NCI-H1694 (cell line): ENCODE measurements at places on chromosomes 1 and 21.
A peak's percentile ranks its signal among the peaks of the same experiment; 100 is the strongest.

DNA sequence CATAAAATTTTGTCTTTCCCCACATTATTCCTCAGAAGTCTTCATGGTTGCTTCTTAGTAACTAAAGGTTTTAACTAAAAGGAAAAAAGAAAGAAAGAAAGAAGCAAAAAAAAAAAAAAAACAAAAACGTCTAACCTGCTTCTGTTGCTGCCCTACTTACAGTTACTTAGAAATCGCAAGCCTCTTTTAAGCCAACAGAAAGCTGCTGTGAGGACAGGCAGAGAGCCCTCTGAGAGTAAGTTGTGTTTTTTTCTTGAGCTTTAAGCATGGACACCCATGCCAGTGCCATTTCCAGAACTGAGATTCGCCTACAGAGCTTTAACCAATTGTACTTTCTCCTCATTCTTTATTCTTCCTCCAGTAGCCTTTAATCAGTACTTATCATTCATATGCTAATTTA lies 25.6 kb upstream of the RGS1 start:
- no peak for DNase-seq

DNA sequence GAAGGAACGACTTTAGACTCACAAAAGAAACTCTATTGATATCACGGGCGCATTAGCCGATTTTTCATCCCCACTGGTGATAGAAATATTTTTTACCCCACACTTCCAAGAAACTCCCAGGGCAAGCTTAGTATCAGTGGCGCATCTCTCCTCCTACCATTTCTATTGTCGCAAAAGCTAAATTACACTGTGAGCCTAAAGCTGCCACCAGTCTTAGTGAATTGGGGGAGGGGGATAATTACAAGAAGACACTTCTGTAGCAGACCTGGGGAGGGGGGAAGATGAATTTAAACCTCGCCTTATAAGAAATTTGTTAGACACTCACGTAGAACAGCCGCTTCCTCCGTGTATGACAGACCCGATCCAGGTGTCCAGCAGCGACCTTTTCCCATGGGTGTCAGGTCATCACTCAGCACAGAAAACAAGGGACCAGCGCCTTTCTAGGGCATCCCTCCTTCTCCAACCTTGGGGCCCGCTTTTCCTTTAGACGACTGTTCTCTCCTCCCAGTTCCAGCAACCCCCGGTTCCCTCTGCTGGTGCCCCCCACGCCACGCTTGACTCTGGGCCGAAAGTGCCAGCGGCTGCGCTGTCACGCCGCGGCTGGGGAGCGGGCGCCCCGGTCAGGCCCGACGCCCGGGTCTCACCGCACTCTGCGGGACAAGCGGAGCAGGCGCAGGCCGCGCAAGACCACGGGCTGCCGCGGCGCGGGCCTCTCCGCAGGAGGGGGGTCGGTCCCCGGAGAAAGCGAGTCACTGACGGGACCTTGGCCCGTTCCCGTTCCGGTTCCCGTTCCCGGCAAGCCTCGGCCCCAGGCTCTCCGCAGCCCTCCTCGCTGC lies 821 bp downstream of the PHC2 start:
- DNase-seq, result no peak

DNA sequence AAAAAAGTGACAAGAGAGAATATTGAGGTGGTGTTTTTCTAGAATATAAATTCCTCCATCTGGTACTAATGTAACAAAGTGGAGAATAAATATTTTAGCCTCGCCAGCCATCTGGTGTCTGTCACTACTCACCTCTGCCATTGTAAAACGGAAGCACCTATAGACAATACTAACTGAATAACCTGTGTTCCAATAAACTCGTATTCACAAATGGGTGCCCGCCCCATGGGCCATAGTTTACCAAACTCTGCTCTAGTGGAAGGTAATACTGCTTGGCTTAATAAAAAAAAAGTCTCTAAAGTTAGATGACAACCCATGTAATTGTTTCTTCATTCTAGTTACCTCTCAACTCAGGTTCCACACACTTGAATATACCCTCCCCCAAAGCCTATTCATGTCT lies 8.1 kb downstream of the MIS18A start:
- DNase-seq, result peak; percentile 12

GRCh38 chr1:183418696-183419095 lies 516 bp upstream of the NMNAT2 start:
- DNase-seq, result no peak

DNA sequence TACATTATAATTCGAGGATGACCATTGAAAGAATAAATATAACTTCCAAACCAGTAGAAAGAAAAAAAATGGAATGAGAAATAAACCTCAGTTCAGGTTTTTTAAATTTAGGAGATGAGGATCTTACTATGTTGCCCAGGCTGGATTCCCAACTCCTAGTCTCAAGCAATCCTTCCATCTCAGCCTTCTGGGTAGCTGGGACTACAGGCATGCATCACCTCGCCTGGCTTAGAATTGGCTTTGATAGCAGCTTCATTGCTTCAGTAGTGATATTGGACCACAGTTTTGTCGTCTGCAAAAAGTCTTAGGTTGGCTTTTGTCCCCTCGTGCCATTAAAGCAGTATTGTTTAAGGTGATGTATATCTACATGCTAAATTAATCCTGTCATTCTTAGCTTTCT lies 2.9 kb downstream of the NASP start:
- no peak for DNase-seq

DNA sequence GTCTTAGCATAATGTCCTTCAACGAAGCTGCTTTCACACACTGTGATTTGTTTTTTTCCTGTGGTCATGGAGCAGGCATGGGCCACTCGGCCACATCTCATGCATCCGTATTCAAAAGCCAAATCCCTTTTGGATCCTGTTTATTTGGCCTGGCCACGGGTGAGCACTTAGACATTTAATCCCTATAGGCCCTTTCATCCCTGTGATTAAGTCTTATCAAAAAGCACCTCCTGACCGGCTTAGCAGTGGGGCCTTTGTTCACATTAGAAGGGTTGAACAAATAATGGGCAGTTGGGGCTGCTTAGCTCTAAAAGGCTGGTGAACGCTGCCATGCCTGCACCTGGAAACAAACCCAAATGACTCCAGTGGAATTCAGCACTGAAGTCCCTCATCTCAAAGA lies 2.0 kb downstream of the KCNE2 start:
- no peak for DNase-seq
